ENCODE measurements at places on chromosomes 16 and 17. TPM values are rescaled to one million over a fixed set of nuclear protein-coding genes. Genes with fewer than 3 reads are reported as not detected.

The STX1B gene
- total RNA-seq, result 0.92 TPM

The ACSM5 gene
- total RNA-seq, result not detected

The CAMKK1 gene
- 3.9 TPM for total RNA-seq

The HOXB3 gene
- 2.6 TPM for total RNA-seq

The SLC12A3 gene
- not detected for total RNA-seq

The MMD gene
- 22.1 TPM for total RNA-seq

The EFCAB5 gene
- total RNA-seq, result 0.48 TPM

The KAT8 gene
- 49.6 TPM for total RNA-seq

The TEKT1 gene
- not detected for total RNA-seq

The PHB1 gene
- total RNA-seq, result 295 TPM

The KRT33A gene
- not detected for total RNA-seq

The OR4D1 gene
- 0.17 TPM for total RNA-seq

The HOXB4 gene
- 2.3 TPM for total RNA-seq

The TSNAXIP1 gene
- total RNA-seq, result 0.81 TPM

The BCL6B gene
- 1.3 TPM for total RNA-seq

The CEP20 gene
- 40.0 TPM for total RNA-seq

The FLOT2 gene
- 110 TPM for total RNA-seq

Data from activated CD4-positive, alpha-beta memory T cell treated with anti-CD3 and anti-CD28 coated beads for 36 hours (primary cell).